ENCODE measurements at places on chromosomes 2 and 18.

GRCh38 chr2:46663614-46664013, 184.2 kb downstream of the TMEM247 start:
- no peaks in the 10 kb centered on the region for H3K36me3 ChIP-seq
- no peaks in the 10 kb centered on the region for H3K27me3 ChIP-seq
- no peak overlapping the region for H3K27ac ChIP-seq
- H3K4me3 ChIP-seq, result no peak overlapping the region
- DNase-seq, result no peak

- no peaks in the 10 kb centered on the region for H3K4me1 ChIP-seq
- no peak for DNase-seq
- no peaks in the 10 kb centered on the region for H3K36me3 ChIP-seq
- H3K4me3 ChIP-seq, result no peak overlapping the region
- H3K27ac ChIP-seq, result no peak overlapping the region
- no peaks in the 10 kb centered on the region for H3K27me3 ChIP-seq
Measured at GRCh38 chr18:48990481-48991318, 39.9 kb upstream of the SMAD7 start.

DNA sequence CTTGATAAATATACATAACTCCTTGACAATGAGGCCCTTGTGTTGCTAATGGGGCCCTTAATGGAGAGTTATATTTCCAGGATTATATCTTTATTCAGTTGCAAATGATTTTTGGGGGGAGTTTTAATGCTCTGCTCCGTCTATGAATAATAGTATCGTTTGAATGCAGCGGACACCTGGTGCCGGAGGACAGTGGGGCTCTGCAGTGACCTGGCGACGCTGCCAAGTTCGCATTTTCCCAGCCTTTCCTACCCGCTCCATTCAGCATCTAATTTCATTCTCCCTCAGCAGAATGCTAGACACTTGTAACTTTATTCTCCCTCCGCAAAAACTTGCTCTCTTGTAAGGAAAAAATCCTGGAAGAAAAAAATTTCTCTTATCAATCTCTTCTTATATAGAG, 257.6 kb upstream of the SALL3 start:
- DNase-seq, result no peak
- no peak overlapping the region for H3K27ac ChIP-seq
- H3K36me3 ChIP-seq, result no peaks in the 10 kb centered on the region
- no peaks in the 10 kb centered on the region for H3K27me3 ChIP-seq
- H3K4me1 ChIP-seq, result peaks cover 7% of the 10 kb centered on the region

GRCh38 chr2:8543060-8543382, 138.8 kb upstream of the ID2 start:
- no peak for DNase-seq
- no peaks in the 10 kb centered on the region for H3K36me3 ChIP-seq
- H3K27me3 ChIP-seq, result no peaks in the 10 kb centered on the region
- no peak overlapping the region for H3K4me3 ChIP-seq
- H3K4me1 ChIP-seq, result no peaks in the 10 kb centered on the region
- no peak overlapping the region for H3K27ac ChIP-seq

- no peaks in the 10 kb centered on the region for H3K36me3 ChIP-seq
- no peak overlapping the region for H3K27ac ChIP-seq
- no peaks in the 10 kb centered on the region for H3K4me1 ChIP-seq
- no peak overlapping the region for H3K4me3 ChIP-seq
- no peaks in the 10 kb centered on the region for H3K27me3 ChIP-seq
- no peak for DNase-seq
Measured at GRCh38 chr18:7755753-7756475, 188.8 kb downstream of the PTPRM start.

DNA sequence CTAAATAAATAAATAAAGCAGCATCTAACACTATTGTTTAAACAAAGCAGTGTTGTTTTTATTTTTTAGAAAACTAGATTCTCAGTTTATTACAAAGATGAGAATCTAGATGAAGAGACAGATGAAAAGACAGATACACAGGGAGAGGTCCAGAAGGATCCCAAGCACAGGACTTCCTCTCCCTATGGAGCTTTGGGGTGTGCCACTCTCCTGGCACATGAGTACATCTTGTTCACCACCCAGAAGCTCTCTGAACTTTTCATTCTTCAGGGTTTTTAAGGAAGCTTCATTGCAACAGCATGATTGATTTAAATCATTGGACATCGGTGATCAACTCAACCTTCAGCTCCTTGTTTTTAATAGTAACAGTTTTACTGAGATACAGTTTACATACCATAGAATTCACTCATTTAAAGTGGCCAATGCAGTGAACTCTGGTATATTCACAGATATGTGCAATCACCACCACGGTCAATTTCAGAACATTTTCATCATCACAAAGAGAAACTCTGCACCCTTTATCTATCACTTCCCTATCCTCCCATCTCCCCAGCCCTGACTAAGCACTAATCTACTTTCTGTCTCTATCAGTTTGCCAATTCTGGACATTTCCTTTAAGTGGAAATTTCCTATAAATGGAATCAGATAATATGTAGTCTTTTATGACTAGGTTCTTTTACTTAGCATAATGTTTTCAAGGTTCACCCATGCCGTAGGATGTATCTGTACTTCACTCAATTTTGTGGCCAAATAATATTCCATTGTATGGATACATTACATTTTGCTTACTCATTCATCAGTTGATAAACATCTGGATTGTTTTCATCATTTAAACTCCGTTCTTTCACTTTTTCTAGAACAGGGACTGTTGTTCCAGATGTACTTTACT, 62.3 kb upstream of the ZFP36L2 start:
- H3K4me1 ChIP-seq, result no peaks in the 10 kb centered on the region
- no peak for DNase-seq
- H3K27me3 ChIP-seq, result no peaks in the 10 kb centered on the region

DNA sequence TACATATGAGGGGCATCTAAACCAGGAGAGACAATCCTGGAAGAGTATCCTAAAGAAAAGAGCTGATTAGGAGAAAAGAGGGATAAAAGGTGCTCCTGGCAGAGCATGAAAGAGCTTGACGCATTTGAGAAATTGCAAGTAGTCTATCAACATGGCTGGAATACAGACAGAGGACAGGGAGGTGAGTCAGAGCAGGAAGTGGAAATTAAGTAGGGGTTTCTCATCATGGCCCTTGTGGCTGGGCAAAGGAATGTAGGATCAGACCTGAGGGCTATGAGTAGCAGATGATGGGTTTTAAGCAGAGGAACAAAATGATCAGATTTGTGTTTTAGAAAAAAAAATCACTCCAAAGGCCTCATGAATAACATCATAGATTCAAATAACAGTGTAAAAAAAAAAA, 49.2 kb upstream of the UGP2 start:
- H3K27ac ChIP-seq, result no peak overlapping the region
- no peaks in the 10 kb centered on the region for H3K36me3 ChIP-seq
- H3K4me1 ChIP-seq, result peaks cover 2% of the 10 kb centered on the region
- DNase-seq, result no peak
- H3K27me3 ChIP-seq, result no peaks in the 10 kb centered on the region
- H3K4me3 ChIP-seq, result no peak overlapping the region

- H3K4me1 ChIP-seq, result peaks cover 10% of the 10 kb centered on the region
- H3K27ac ChIP-seq, result no peak overlapping the region
- no peak overlapping the region for H3K4me3 ChIP-seq
- no peaks in the 10 kb centered on the region for H3K27me3 ChIP-seq
Measured at GRCh38 chr2:11866358-11867335, 120.2 kb downstream of the LPIN1 start.

DNA sequence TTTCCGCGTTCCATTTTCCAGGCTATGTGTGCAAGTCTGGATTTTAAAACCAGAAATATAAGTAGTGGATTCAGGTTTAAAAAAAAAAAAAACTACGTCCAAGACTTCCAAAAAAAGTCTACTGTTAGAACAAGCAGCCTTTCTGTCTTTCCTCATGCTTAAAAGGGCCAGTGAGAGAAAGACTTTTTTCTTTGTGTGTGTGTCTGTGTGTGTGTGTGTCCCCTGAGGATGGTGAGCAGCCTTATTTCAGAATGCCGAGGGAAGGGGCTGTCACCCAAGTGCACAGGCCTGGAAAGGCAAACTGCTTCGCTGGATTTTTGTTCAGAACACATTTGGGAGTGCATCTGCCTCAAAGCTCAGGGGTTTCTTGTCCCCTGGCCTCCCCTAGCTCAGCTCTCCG, 98.8 kb downstream of the ZBTB7C start:
- no peaks in the 10 kb centered on the region for H3K27me3 ChIP-seq
- no peaks in the 10 kb centered on the region for H3K36me3 ChIP-seq
- peaks cover 6% of the 10 kb centered on the region for H3K4me1 ChIP-seq

DNA sequence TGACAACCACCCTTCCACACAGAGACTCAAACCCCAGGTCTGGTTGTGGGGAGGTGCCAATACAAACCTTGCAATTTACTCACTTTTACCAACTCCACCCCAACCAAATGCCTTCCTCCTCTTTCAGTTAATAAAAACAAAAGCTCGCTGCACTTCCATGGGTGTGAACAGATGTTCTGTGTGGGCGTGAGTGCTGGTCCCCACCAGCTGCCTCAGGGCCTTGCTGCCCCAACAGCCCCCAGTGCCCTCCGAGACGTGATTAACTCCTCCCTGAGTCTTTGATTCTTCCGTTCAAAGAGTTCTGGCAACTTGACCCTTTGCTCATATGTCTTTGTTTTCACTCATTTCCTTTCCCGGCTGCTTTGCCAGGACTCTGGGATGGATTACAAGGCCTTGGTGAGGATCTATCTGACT, 258.9 kb upstream of the CXCR4 start:
- DNase-seq, result peak; percentile 28
- no peaks in the 10 kb centered on the region for H3K27me3 ChIP-seq
- no peak overlapping the region for H3K27ac ChIP-seq
- no peaks in the 10 kb centered on the region for H3K4me1 ChIP-seq

- DNase-seq, result no peak
- no peak overlapping the region for H3K27ac ChIP-seq
- H3K4me3 ChIP-seq, result no peak overlapping the region
- no peaks in the 10 kb centered on the region for H3K36me3 ChIP-seq
Measured at GRCh38 chr2:233410196-233410760, 56.0 kb downstream of the DGKD start.

- no peak overlapping the region for H3K27ac ChIP-seq
- H3K27me3 ChIP-seq, result no peaks in the 10 kb centered on the region
- no peaks in the 10 kb centered on the region for H3K4me1 ChIP-seq
- no peak overlapping the region for H3K4me3 ChIP-seq
Measured at GRCh38 chr2:141329964-141330363, 800.9 kb downstream of the LRP1B start.

DNA sequence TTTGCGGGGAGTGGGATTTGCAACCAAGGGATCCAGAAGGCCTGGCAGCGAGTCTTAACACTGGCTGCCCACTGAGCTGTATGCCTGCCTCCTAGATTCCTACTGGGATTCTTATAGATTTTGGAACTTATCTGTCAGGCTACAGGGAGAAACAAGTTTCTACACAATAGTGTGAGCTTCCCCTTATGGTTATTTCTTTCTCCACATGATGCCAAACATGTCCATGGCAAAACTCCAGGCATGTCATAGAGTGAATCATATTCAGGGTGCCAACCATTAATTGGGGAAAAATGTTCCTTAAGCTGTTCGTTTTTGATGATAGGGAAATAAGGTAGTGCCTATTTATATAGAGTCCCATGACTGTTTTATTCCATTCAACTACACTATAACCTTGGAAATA, 1185.2 kb upstream of the CELF4 start:
- no peak for DNase-seq
- H3K36me3 ChIP-seq, result no peaks in the 10 kb centered on the region
- no peaks in the 10 kb centered on the region for H3K27me3 ChIP-seq
- no peak overlapping the region for H3K27ac ChIP-seq
- no peaks in the 10 kb centered on the region for H3K4me1 ChIP-seq

DNA sequence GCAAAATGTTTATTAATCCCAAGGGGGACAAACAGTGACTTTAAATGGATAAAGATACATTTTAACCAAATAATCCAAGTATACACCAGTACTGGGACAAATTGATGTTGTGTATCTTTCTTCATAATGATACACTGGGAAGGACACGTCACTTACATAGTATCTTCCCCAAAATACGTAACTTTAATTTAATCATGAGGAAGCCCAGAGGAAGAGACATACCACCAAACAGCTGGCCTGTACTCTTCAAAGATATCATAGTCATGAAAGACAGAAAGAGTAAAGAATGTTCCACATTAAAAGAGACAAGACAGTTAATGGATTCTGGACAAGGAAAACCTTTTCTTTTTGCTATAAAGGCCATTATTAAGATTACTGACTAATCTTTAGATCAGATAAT, 37.1 kb downstream of the AGFG1 start:
- no peaks in the 10 kb centered on the region for H3K36me3 ChIP-seq
- peaks cover 3% of the 10 kb centered on the region for H3K4me1 ChIP-seq
- no peak overlapping the region for H3K4me3 ChIP-seq
- H3K27me3 ChIP-seq, result no peaks in the 10 kb centered on the region
- DNase-seq, result no peak

DNA sequence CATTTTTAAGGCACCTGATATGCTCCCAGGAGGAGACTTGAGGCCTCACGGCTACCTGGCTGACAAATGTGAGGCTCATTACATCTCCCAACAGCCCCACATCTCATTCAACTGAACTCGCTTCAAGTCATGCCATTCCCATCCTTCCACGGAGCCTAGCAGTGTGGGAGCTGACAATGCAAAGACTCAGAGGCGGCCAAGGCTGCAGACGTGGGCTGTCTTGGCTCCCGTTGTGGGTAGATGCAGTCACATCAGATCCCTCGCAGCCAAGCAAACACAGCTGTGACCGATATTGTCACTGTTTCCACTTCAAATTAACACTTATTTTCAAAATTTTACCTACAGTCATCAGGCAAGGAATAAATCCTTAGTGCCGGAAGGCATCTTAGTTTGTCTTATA, 64.0 kb upstream of the TRIB2 start:
- no peak overlapping the region for H3K4me3 ChIP-seq
- no peaks in the 10 kb centered on the region for H3K4me1 ChIP-seq
- no peaks in the 10 kb centered on the region for H3K27me3 ChIP-seq

GRCh38 chr2:38836791-38837190, 38.9 kb downstream of the DHX57 start:
- no peaks in the 10 kb centered on the region for H3K4me1 ChIP-seq
- H3K27me3 ChIP-seq, result no peaks in the 10 kb centered on the region
- H3K36me3 ChIP-seq, result peaks cover 6% of the 10 kb centered on the region
- no peak for DNase-seq
- H3K27ac ChIP-seq, result no peak overlapping the region
- H3K4me3 ChIP-seq, result no peak overlapping the region

- H3K4me1 ChIP-seq, result no peaks in the 10 kb centered on the region
- H3K36me3 ChIP-seq, result no peaks in the 10 kb centered on the region
- DNase-seq, result no peak
- H3K27me3 ChIP-seq, result no peaks in the 10 kb centered on the region
Measured at GRCh38 chr2:3738454-3738853, 35.1 kb downstream of the DCDC2C start.

DNA sequence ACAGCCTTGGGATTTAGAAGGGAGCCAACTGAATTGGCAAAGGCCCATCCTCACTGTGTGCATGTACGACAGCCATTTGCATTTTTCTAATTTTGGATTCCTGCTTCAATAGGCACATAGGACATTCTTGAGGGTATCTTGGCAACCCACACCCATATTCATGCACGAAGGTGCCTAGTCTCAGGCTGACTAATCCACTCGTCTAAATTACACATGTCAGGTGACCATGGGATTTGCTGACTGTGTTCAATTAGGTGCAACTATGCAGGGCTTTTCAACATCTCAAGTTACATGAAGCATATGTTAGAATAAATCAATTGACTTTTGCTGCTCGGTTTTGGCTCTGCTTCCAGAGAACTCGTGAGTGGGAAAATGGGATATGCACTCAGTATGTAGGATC, 249.7 kb downstream of the SP3 start:
- H3K27me3 ChIP-seq, result no peaks in the 10 kb centered on the region
- H3K27ac ChIP-seq, result no peak overlapping the region
- no peak overlapping the region for H3K4me3 ChIP-seq
- H3K4me1 ChIP-seq, result no peaks in the 10 kb centered on the region
- no peaks in the 10 kb centered on the region for H3K36me3 ChIP-seq
- DNase-seq, result no peak

All from H1 (cell line).